ENCODE measurements at places on chromosomes 1 and 21.

DNA sequence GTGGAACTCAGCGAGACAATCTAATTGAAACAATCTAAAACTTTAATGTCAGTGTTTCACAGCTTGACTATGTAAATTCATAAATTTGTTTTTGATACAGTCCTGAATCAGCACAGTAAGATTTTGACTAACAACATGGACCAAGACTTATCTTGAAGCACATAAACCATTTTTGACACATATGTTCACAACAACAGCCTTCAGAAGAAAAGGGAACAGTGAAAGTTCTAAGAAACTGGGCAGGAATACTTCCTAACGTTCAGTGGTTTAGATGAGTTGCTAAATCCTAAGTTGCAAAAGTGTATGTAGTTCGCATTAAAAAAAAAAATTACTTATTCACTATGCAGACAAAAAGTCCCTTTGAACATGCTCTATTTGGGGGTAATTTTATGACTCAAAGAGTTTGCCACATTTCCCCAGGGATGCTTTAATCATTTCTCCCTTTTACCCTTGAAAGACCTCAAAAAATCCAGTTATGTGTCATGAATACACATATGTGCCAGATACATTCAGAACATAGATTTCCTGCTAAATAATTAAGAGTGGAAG, 120.2 kb downstream of the MRPL39 start:
- ATAC-seq, result no peak

- no peak for ATAC-seq
Observed at GRCh38 chr1:211699059-211699458, 23.6 kb upstream of the NEK2 start.

- no peak for ATAC-seq
Observed at GRCh38 chr1:152673016-152673415, 2.1 kb upstream of the LCE2C start.

DNA sequence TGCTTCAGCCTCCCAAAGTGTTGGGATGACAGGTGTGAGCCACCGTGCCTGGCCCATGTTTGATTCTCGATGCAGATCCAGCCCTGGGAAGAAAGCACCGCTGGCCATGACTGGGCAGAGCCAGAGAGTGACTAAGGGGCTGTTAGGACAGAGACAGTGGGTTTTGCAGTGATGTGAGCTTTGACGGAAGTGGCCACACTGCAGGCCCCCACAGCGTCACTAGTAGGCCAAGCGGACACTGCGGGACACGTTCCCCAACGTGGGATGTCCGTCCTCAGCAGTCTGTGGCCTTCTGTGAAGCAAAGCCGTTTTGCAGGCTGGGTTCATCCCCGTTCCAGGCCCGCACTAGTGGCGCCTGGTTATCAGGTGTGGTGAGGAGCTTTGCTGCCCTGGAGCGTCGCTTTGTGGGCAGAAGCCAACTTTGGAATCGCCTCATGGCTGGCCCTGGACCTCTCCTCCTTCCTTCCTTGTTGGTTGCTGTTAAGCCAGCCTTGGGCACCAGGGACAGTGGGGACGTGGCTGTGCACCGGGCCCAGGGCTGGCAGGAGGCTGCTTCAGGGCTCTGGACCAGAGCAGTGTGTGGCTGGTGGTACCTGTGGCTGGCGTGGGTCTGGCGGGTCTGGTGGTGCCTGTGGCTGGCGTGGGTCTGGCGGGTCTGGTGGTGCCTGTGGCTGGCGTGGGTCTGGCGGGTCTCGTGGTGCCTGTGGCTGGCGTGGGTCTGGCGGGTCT, 41.2 kb downstream of the SKI start:
- ATAC-seq, result no peak

GRCh38 chr1:238199325-238199724, 308.6 kb upstream of the ZP4 start:
- no peak for ATAC-seq

GRCh38 chr1:27015260-27015659, 2.6 kb upstream of the TENT5B start:
- no peak for ATAC-seq

GRCh38 chr1:205373022-205373797, 16.5 kb upstream of the KLHDC8A start:
- no peak for ATAC-seq

GRCh38 chr1:161978011-161978790, 45.5 kb downstream of the OLFML2B start:
- no peak for ATAC-seq

DNA sequence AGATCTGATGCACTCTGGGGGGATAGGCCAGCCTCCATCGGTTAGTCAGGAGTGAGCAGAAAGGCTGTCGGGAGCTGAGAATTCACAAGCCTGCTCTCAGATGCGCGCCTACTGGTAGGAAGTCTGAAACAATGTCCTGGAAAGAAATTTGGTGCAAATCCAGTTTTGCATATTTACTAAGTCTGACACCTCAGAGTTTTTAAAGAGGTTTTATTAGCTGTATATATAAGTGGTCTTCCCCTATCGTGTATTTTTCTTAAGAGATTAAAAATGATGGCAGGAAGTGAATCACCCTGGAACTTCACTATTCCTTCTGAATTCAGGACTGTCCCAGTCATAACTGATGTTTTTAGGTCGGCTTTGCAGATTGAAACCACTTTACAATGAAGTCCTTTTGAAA, 99.8 kb upstream of the C1orf105 start:
- peak; percentile 37 for ATAC-seq

DNA sequence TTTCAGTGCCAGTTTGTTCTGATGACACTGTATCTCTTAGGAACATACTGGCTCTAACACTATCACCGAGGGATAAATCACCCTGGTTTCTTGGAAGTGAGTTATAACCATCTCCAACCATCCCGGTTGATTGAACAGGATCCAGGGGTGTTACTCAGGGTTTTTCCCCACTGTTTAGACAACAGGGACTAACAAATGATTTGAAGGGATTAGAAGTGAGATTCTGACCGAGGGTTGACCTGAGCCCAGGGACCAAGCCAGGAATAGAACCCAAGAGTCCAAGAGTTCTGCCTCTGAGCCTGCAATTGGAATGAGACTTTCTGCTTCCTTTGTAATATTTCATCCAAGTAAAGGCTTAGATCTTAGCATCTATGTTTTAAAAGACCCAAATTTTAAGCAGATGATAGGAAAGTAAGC, 154.0 kb downstream of the DHRS3 start:
- ATAC-seq, result peak; percentile 75

DNA sequence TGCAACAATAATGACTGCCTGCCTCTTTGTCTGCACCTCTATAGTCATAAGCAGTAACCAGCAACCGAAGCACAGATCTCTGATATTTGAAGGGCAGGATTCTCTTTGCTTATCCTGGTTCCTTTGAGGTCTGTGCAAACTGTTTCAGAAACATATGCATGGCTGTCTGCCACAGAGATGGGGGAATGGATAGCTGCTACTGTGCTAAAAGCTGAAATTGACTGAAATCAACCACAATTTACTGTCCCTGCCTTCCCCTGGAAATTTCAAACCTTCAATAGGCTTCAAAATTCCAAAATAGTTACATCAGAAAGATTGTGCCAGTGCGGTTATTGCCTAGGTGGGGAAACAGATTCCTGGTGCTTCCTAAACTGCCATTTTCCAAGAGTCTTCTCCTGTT, 136.8 kb upstream of the GORAB start:
- ATAC-seq, result no peak

- no peak for ATAC-seq
Observed at GRCh38 chr1:63108206-63108605, 214.2 kb upstream of the FOXD3 start.

GRCh38 chr1:66244429-66244828, 289.5 kb upstream of the SGIP1 start:
- no peak for ATAC-seq

DNA sequence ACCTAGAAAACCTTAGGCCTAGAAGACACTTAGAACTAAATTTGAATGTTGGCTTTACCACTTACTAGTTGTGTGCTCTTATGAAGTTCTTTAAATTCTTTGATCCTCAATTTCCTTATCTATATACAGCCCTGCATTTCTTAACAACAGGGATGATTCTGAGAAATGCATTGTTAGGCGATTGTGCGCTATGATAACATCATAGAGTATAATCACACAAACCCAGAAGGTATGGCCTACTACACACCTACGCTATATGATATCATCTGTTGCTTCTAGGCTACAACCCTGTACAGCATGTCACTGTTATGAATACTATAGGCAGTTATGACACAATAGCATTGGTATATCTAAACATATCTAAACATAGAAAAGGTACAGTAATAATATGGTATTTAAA, 137.4 kb downstream of the CHD1L start:
- no peak for ATAC-seq

- ATAC-seq, result peak; percentile 69
Observed at GRCh38 chr1:173269490-173270230, 62.5 kb upstream of the TNFSF4 start.

- ATAC-seq, result no peak
Observed at GRCh38 chr1:6000444-6001288, 8.4 kb upstream of the NPHP4 start.

DNA sequence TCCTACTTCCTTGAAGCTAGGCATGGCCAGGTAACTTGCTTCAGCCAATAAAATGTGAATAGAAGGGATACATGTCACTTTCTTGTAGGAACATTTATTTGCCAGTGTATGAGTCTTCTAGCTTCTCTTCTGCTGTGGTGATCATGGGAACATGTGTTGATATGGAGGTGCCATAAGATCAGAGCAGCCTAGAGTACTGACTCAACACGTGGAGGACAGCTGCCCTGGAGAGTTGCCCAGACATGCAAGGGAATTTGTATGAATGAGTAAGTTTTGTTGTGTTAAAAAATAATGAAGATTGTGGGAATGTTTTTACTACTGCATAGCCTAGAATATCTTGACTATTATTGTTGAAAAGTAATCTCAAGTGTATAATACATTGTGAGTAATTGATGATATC, 502.3 kb downstream of the NUF2 start:
- ATAC-seq, result no peak

DNA sequence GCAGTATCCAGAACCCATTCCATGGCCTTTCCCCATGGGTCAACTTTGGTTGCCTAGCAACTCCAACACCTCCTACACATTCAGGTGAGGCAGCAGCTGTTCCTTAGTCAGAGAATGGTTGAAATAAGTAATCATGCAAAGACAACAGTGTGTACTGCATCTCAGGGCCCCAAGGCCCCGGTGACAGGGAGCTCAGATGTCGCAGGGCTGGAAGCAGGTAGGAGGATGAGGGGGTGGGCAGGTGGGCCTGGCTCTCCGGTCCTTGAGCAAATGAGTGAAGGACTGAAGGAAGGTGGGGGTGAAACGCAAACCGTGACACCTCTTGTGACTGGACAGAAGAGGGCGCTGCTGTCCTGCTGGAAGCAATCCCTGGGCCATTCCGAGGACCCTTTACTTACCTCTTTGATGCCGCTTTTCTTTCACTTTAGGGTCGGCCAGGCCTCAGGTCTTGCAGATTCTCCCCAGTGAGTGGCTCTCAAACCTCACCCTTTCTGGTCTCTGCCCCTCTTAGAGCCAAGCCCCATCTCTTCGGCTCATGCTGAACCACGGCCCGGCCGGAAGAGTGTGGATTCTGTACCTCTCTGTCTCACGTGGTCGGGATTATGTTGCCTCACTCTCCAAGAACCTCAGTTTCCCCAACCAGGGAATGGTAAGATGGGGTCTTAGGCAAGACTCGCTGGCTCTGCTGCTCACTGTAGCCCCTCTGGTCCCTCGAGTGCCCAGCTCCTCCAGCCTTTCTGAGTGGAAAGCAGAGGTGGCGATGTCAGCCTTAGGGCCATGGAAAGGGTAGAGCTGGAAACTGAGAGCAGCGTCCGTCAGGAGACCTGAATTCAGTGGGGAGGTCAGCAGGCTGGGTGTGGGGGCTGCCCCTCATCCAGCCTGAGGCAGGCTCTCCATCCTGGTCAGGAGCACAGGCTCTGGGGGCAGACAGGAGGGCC, 5.6 kb upstream of the KCNA10 start:
- ATAC-seq, result no peak

DNA sequence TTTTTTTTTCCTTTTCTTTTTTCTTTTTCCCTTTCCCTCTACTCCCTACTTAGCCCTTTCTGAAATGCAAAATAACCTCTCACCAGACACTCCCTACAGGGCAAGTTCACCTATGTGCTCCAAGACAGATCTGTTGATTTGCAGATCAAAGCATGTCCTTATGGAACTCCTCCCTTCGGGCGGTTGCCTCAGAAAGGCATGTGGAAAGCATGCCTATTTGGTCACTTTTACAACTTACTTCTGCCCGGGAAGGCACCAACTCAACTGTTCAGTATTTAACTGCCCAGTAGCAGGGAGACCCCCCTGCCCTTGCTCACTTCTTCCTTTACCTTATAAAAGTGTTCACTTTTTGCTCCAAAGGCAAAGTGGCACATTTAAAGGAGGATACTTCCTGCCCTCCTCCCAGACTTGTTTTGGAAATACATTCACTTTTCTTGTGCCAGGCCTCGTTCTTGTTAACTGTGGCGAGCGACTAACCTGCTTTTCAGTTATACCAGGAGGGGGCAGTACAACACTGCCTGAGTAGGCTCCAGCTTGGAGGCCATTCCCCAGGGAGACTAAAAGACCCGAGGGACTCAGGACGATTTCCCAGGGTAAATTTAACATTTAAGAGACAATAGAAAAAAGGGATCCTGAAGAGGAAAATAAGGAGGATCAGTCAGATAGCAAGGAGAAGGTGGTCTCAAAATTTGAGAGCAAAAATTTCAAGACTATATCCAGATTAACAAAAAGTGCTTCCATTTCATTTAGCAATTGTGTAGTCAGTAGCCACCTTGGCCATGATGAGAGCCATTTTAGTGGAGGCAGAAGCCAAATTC, 12.3 kb upstream of the SLAMF7 start:
- no peak for ATAC-seq

DNA sequence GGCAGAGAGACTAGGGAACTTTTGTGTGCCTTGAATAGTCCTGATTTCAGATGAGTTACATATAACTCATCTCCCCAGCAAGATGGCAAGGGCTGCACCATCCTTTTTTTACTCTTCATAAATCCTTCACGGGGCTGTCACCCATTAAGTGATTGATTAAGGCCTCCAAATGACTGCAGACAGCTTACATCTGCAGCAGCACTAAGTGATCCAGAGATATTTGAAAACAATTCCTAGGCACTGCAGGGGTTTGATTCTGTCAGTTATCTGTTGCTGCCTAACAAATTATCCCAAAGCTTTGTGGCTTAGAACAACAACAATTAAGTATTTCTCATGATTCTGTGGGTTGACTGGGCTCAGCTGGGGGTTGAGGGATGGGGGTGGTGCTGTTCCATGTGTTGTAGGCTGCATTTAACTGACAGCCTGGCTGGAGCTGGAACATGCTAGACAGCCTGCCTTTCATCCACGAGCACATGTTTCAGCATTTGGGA, 19.3 kb downstream of the TEX38 start:
- ATAC-seq, result no peak

- ATAC-seq, result peak; percentile 73
Observed at GRCh38 chr1:8412183-8412831, 94.4 kb downstream of the SLC45A1 start.
